CD4-positive, alpha-beta memory T cell (primary cell): ENCODE measurements at places on chromosomes 12 and 14.

GRCh38 chr14:66496911-66497310 lies 10.7 kb downstream of the CCDC196 start:
- DNase-seq, result no peak

- DNase-seq, result no peak
Measured at GRCh38 chr12:51636986-51637385, 46.0 kb downstream of the SCN8A start.

- no peak for DNase-seq
Measured at GRCh38 chr12:21852251-21852650, 77.7 kb upstream of the KCNJ8 start.

GRCh38 chr12:53094394-53094787 lies 3.1 kb upstream of the IGFBP6 start:
- no peak for DNase-seq

- no peak for DNase-seq
Measured at GRCh38 chr12:62931477-62931876, 3.5 kb downstream of the PPM1H start.
